NCI-H1048 (cell line): ENCODE measurements at places on chromosomes 7 and 10.

DNA sequence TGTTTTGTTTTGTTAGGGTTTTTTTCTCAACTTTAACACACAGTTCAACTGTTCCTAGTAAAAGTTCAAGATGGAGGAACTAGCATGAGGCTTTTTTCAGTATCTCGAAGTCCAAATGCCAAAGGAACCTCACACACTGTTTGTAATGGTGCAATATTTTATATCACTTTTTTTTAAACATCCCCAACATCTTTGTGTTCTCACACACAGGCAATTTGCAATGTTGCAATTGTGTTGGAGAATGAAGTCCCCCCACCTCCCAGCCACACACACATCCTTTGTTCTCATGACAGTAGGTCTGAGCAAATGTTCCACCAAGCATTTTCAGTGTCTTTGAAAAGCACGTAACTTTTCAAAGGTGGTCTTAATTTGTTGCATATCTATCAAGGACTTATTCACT is 120.9 kb downstream of the TWIST1 start:
- DNase-seq = no peak

- no peak for DNase-seq
These were observed 26.6 kb upstream of the SNX10 start for GRCh38 chr7:26265065-26265464.

DNA sequence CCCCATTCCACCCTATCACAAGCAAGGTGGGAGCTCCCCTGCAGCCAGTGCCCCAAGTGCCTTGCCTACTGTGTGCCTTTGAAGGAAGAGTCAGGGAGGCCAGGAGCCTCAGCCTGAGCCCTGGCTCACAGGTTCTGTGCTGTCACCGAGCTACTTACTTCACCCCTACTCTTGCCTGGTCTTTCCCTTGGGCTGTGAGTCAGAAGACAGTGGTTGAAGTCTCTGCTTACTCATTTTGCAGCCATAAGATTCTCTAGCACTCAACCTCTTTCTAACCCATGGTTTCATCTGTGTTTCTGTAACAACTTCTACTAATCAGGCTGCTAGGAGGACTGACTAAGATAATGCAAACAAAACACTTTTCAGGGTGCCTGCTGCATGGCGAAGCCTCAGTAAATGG is 114.5 kb downstream of the PLCE1 start:
- no peak for DNase-seq

DNA sequence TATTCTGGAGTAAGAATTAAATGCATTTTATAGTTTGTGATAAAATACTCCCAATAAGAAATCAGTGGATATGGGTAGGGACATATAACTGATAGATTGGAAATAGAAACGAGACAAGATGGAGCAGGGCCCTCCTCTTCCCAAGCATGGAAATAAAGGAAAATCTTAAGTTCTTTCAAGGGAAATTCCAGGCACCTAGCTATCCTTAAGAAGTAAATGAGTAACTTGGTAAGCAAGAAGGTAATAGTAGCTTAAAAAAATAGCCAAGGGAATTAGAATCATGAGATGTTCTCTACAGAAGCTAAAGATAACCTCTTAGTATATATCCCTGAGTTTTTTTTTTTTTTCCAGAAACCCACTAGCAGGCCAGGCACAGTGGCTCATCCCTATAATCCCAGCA is 105.5 kb upstream of the FAM3C start:
- no peak for DNase-seq

DNA sequence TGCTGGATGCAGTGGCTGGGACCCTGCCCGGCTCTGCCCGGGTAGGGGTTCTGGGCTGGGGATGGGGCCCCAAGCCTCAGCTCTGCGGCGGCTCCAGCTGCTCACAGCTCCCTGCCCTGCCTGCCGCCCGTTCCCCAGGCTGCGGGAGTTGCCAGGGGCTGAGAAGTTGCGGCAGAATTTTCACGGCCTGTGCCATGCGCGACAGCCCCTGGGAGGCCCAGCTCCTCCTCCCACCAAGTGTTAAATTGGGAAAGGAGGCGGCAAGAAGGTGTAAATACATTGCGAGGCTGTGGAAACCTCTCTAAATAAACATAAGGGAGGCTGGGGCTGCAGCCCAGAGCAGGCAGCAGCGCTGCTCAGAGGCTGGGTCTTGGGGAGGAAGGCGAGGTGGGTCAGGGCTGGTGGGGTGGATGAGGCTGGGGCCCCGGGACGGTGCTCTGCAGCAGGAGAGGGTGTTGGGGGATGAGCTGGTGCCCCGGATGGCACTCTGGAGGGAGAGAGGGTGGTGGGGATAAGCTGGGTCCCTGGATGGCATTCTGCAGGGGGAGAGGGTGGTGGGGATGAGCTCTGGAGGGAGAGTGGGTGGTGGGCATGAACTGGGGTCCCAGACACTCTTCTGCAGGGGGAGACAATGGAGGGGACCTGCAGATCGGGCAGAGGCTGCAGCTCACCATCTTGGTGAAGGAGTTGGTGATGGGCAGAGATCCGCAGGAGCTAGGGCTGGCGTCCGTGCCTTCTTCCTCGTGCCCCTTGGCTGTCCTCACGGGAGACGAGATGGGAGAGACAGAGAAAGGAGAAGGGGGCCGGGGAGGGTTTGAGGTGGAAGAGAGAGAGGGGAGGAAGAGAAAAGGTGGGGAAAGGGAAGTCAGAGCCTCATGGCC is 85.5 kb upstream of the GNA12 start:
- no peak for DNase-seq

- DNase-seq = no peak
These were observed 6.6 kb downstream of the NIPSNAP2 start for GRCh38 chr7:55970978-55971377.

DNA sequence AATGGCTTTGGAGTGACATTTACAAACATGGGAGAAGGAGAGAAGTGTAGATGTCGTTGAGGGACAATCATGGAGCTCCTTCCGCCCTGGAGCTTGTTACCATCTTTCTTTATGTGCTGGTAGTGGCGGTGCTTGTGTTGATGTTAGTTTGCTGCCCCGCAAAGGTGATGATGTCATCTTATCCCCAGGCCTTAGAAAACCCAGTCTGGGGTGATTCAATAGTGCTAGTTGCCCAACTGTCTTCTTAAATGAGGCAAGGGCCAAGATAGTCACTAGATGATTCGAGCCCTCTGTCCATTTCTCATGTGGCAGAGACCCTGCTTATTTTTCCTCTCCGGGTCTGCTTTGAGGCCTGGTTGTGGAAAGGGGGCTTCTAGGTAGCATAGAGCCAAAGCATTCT is 277.4 kb downstream of the CCSER2 start:
- DNase-seq = no peak

- no peak for DNase-seq
These were observed 7.7 kb upstream of the HYCC1 start for GRCh38 chr7:23021596-23021995.

- no peak for DNase-seq
These were observed 59.8 kb downstream of the TMEM178B start for GRCh38 chr7:141133646-141134045.

GRCh38 chr10:12572281-12572680 is 222.9 kb downstream of the CAMK1D start:
- DNase-seq = no peak

- no peak for DNase-seq
These were observed 50.5 kb upstream of the YAE1 start for GRCh38 chr7:39515534-39516228.

DNA sequence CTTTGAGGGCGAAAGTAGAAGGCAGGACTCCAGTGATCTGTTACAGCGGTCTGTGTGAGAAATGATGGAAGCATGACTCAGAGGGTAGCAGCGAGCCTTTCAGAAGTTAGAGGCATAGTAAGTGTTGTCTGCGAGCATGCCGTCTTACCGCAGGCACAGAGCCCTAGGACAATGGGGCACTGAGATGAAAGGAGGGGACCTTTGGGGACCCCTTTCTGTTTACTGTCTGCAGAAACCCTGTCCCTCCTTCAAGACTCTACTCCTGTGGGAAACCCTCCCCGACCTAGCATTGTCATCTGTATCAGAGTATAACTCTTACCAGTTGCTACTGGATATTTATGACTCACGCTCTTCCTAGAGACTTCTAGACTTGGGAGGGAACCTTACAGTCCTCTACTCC is 87.2 kb upstream of the AGK start:
- no peak for DNase-seq

GRCh38 chr10:59508956-59509355 is 146.6 kb upstream of the FAM13C start:
- no peak for DNase-seq

DNA sequence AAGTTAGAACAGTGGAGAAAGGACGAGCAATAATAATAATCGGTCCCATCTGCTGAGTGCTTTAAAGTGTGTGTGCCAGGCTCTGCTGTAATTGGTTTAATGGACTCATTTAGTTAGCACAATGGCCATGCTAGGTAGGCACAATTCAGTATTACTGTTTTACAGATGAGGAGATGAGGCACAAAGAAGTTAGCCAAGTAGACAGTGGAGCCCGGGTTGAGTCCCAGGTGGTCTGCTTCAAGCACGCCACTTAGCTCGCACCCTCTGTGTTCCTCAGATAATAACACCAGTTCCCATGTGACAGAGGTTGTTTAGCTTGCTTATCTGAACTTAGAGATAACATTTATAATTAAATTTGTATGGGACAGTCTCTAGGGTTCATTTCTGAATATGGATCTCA is 101.6 kb upstream of the GJD4 start:
- DNase-seq = no peak

DNA sequence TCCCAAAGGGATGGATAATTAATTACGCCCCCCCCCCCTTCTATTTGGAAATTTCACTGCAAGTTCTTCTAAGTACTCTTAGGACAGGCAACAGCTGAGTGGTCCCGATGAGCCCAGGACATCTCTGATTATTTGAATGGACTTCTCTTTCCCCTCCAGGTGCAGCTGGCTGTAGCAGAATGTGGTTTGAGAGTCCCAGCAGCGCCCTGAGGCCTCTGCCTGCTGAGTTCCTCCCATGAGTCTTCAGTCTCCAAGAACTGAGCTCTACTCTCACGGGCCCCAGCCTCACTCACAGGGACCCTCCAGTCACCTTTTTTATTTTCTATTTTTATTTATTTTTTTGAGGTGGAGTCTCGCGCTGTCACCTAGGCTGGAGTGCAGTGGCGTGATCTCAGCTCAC is 63.6 kb upstream of the SFMBT2 start:
- DNase-seq = no peak

- no peak for DNase-seq
These were observed 27.4 kb upstream of the LOXL4 start for GRCh38 chr10:98295401-98295811.

DNA sequence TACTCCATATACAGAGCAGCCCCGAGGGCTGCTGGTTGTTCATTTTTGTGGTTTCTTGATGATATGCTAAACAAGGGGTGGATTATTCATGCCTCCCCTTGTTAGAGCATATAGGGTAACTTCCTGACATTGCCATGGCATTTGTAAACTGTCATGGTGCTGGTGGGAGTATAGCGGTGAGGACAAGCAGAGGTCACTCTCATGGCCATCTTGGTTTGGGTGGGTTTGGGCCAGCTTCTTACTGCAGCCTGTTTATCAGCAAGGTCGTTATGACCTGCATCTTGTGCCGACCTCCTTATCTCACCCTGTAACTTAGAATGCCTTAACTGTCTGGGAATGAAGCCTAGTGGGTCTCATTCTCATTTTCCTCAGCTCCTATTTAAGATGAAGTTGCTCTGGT is 31.3 kb downstream of the GNAT3 start:
- no peak for DNase-seq

DNA sequence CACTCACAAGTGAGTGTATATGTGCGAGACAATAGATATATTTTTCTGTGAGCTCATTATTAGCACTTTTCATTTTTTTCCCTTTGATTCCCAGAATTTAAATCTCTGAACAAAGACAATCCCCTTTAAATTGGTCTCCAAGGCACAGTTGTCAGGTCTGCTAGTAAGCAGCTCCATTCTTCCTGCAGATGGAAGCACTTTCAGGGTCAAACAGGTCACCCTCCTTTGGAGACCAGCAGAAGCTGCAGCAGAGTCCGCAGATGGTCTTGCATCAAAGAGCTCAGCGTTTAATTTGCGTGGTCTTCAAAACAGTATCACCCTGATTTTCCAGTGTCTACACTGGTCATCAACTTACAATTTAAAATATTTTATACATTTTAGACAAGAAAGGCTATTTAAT is 543.8 kb downstream of the ARL4A start:
- no peak for DNase-seq

GRCh38 chr7:140478246-140479061 is 851 bp downstream of the MKRN1 start:
- DNase-seq = no peak

DNA sequence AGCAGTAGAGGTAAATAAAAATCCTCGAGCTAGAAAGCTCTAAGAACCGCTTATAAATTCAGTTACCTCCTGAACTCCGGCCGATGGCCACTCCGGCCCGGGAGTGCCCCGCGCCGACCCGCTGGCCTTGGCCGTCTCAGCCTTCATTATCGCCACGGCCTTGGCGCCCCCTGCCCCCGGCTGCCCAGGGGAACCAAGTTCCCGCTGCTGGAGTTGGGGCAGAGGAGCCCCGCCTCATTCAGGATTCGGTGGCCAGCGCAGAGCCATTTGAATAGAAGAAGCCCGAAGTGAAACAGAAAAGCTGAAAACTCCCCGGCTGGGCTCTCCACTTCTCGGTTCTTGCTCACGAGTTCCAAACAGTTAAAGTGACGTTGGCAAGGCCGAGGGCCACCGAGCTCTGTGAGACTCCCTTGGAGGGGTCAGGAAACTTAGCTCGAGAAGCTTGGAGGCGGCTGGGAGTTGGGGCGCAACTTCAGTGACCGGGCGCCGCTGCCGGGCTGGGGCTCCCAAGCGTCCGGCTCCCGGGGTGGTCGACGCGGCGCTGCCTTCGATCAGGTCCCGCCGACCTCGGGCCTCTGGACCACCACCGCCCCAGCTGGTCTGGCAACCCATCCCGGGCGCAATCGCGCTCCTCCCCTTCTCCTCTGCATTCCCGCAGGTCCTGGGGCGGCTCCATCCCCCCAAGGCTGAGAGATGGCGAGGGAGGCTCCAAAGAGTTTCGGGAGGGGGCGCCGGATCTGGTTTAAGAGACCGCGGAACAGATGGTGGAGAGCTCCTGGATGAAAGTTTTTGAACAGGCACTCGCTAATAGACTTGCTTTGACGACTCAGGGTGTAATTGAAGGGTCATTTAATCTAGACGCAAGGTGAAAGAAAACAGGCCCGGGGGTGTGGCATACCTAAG is 5.8 kb upstream of the FEZF1 start:
- DNase-seq = no peak

DNA sequence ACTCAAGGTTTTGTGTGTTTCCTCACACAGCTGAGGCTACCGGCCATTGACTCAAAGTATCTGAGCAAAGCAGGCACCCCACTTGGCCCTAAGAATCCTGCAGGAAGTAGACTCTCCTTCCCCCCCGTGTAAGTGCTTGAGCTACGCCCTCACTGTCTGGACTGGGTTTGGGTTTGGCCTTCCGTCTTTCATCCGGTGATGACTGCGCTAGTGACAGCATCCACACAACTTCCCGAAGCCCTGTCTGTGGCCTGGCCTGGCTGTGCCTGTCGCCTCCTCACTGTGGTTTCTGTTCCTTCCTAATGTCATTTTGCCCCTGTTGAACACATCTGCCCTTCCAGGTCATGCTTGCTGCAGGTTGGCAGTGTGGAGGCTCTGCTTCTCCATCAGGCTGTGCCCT is 14.5 kb downstream of the C7orf57 start:
- DNase-seq = no peak
